ENCODE measurements at places on chromosomes 4 and X.

DNA sequence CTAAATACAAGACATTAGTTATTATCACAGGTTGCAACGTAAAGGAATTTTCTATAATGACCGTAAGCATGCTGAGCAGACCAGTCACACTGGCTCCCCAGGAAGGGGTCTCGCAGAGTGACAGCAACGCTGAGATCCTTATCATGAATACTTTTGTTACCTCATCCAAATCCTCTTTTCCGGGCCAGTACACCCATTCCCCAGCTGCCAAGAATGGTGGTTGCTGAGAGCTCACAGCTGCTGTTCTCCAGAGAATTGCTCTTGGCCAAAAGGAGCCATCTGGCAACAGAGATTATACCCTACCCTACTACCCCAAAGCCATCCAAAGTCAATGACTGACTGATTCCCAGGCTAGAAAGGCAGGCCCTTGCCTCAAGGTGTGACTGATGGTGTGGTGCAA is 91.6 kb downstream of the FUNDC1 start:
- DNase-seq: no peak

DNA sequence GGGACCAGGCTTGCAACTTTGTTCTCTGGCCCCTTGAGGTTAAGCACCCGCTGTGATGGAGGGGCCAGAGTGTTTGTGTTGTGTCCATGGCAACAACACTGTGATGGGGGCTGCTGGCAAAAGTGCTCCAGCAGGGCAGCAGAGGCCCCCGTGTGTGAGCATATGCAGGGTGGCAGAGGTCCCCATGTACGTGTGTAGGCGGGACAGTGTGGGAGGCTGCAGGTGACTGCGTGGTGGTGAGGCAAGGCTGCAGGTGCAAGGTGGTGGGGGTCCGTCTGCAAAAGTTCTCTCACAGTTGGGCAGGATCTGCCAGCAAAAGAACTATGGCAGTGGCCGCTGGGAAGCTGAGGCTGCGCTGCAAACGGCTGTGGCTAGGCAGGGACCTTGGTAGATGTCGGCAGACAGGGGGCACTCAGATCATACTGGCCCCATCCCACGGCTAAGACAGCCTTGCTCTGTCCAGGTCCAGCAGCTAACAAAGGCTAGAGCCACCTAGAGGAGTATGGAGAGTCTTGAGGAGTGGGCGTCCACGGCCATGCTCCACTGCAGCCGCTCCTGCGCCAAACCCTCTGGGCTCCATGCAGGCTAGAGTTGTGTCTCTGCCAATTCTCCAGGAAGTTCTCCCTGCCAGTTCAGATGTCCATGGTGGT is 46.8 kb upstream of the PASD1 start:
- no peak for DNase-seq

DNA sequence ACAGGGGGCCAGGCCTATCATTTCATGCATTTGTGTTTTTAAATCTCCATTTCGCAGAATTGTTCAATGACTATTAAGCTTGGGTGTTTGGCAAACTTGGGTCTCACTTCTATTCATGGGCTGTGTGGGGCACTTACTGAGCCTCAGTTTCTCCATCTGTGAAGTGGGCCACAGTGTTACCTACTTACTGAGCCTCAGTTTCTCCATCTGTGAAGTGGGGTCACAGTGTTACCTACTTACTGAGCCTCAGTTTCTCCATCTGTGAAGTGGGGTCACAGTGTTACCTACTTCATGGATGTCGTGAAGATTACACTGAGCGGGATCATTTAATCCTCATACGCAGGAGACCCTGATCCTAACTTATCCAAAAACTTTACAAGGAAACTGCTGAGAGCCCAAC is 115.1 kb upstream of the STX18 start:
- DNase-seq: no peak

DNA sequence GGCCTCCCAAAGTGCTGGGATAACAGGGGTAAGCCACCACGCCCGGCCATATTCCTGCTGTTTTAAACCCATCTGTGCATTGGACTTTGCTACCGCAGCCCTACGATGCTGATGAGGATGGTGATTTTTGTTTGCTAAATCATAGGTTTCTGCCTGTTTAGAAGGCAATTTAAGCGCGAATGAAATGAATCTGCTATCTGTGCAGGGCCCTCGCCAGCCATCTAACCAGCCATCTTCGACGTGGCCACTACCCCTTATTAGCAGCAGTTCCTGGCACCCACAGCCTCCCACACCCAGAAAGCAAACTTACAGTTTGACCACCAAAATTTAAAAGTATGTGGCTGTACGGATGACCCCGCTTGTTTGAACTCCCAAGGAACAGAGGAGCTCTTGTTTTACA is 178.5 kb downstream of the SHOX start:
- DNase-seq: no peak

DNA sequence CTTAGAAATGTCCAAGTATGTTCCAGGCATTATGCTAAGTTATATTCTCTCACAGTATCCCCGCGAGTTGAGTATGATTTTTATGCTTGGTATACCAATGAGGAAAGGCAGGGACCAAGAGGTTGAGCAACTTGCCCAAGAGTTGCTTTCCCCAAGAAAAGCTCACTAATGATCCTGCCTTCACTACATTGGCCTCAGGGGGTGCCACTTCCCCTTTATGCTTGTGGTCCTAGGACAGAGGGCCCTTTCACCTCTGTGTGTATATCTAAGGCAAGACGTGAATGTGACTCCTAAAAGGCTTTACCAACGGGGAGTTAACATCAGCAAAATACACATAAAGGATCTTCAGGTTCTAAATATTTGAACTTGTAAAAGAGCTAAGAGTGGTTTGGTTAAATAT is 164.4 kb upstream of the CPEB2 start:
- DNase-seq: no peak

DNA sequence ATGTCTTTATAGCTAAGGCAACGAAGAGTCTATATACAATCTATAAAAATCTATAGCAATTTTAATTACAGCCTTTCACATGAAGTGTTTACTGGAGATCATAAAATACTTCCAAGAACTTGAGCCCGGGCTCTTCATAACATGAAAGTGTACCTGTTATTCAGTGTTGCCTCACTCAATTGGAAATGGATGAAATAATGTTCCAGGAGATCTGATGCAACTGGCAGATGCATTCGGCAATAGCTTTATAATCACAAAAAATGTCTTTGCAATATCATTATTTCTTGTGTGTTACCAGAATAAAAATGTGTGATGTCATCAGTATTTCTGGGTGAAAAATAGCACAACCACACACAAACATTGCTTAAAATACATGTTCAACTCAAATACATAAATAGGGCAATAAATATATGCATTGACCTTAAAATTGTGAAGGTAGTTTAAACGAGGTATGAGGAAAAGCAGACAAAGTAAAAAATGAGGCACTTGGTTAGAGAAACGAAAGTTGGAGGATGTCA is 1266.8 kb upstream of the PCDH7 start:
- no peak for DNase-seq

DNA sequence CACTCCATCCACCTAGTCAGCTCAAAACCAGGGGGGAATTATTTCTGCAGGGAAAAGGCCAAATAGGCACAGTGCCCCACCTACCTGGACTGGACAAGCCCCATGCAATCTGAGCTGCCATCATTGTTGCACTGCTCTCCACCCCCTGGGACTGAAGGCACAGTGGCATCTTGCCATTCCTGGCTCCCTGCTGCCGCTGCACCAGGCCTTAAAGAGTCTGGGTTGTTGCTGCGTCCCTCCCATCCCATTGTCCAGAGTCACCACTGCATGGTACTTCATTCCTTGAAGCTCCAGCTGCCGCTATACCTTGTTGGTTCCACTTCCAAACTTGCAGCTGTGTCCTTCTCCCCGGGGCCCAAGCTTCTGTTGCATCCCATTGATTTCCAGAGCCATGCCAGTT is 629.7 kb downstream of the STIM2 start:
- no peak for DNase-seq

DNA sequence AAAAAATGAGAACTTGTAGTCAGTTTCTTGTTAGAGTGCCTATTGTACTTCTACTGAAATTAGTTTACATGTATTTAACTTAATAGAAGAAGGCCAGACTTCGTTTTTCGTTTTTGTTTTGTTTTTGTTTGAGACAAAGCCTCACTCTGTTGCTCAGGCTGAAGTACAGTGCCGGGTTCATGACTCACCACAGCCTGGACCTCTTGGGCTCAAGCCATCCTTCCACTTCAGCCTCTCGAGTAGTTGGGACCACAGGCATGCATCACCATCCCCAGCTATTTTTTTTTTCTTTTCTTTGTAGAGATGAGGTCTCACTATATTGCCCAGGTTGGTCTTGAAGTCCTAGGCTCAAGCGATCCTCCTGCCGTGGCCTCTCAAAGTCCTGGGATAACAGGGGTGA is 793.9 kb downstream of the ADGRL3 start:
- DNase-seq: no peak

DNA sequence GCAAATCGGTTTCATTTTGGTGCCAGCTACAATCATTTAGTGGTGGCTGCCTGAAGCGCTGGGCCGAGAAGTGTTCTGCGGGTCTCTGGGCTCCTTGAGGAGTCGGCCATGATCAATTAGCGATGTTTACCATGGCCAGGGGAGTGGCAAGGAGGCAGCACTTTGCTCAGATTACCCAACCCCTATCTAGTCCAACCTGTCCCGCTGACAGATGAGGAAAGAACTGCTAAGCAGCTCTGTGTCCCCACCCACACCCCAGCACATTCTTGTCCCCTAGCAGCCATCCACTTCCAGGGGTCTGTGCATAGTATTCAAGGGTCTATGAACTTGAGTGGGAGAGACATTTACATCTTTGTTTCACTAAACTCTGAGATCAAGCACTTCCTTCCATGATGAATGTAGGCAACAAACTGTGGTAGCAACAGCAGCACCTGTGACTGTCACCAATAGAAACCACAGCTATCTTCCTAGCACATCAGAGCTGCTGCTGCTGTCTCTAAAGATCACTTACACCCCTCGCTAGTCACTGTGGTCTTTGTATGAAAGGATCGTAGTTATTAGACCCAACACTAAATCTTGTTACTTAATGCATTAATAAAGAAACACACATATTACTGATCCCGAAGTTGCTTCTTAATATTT is 331.6 kb downstream of the BCOR start:
- no peak for DNase-seq

GRCh38 chrX:10048076-10048475 is 80.9 kb downstream of the CLDN34 start:
- DNase-seq: no peak

DNA sequence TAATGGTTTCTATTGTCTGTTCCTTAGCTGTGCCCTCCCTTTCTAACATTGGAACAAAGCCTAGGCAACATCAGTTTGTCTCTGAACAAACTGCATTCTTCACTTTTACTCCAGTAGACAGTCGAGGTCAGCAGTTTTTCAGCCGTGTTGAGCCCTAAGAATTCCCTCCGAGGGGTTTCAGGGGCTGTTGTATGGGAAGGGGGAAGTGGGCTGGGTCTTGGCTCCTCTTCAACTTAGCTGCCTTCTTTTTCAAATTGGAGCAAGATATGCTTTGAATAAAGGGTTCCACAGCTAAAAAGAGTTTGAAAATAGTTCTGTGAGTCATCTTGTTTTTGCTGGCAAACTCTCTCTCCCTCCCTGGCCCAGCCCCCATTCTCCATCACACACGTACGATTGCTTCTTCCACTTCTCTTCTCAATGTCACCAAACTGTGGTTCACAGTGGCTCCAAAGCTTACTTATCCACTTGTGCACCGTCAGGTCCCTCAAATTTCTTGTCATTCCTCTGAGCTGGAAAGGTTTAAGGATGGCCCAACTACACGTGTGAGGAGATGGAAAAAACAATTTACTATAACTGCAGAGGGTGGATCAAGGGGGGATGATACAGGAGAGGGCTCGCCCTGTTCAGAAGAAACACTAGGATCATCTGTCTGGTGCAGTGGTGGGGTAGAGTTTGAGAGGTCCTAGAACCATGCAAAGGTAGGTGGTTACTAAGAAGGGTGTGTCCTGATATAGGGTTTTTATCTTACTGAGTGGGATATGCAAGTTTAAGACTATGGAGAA is 9.2 kb upstream of the MAML3 start:
- peak; percentile 66 for DNase-seq

DNA sequence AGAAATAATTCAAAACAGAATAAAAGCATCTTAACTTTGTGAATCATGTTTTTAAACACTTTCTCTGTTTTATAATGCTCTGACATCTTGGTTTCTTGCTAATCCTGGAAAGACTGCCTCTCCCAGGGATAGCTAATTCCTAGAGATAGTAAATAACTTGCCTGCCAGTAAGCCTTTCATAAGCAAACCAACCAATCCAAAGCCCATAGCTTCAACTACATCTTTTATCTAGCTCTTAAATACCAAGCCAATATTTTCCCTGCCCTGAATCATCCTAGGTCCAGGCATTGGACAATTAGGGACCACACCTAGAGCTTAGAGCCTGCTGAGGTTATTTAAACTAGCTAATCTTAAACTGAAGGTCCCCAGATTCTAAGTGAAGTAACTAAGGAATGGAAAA is 223.7 kb upstream of the DIPK2B start:
- no peak for DNase-seq

DNA sequence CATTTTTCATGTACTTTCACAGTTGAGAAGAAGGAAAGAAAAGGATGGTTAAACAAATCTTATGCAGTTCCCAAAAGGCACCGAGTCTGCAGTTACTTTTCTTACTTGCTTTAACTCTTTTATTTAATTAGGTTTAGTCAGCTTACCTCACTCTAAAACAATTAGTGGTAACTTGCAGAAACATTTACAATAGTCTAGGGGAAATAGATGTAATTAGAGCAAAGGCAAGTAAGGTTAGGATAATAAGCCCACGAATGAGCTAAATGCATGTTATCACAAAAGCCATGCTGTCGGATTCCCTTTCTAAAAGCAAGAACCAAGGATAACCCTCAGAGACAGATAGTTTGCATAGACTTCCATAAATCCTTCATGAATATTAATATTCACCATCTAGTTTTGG is 82.0 kb upstream of the VCX2 start:
- no peak for DNase-seq

DNA sequence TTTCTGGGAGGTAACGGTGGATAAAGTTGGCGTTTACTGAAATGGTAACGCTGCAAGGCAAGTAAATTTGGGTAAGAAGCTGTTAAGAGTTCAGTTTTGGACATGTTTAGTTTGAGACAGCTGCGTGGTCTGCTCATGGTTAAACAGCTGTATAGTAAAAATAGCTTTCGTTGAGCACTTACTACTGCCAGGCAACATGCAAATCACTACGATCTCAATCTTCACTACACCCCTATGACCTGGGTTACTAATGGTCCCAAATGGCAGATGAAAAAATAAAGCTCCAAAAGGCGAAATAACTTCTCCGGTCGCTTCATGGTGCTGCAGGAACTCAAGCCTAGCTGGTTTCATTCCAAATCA is 22.2 kb downstream of the FABP2 start:
- no peak for DNase-seq

- no peak for DNase-seq
Observed at GRCh38 chrX:131894995-131895394, 128.1 kb upstream of the STK26 start.

All from lung microvascular endothelial cell (primary cell).